LHCN-M2 (cell line): ENCODE measurements at places on chromosomes 6 and 20. TPM values are rescaled to one million over a fixed set of nuclear protein-coding genes. Genes with fewer than 3 reads are reported as not detected.

Gene FRS3
- 3.3 and 3.4 TPM in 2 replicates for total RNA-seq

Gene OPRL1
- 0.92 and 1.2 TPM in 2 replicates for total RNA-seq

Gene BHLHE23
- total RNA-seq: not detected in 2 replicates

Gene FOXQ1
- 0.17 and 0.58 TPM in 2 replicates for total RNA-seq

Gene RIMS4
- not detected in 2 replicates for total RNA-seq

DNA sequence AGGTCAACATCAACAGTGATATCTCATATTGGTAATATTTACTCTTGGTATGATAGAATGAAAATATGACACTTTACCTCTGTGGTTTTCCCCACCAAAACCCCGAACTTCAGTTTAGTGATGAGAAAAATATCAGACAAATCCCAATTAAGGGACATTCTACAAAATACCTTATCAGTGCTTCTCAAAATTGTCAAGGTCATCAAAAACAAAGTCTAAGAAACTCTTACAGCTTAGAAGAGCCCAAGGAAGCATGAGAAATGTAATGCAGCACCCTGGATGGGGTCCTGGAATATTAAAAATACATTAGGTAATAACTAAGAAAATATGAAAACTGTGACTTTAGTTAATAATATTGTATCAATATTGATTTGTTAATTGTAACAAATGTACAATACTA is 148.3 kb upstream of the TFAP2D start:
- DNase-seq: no peak

GRCh38 chr20:44455126-44455525 is 20.5 kb upstream of the TTPAL start:
- DNase-seq: no peak

DNA sequence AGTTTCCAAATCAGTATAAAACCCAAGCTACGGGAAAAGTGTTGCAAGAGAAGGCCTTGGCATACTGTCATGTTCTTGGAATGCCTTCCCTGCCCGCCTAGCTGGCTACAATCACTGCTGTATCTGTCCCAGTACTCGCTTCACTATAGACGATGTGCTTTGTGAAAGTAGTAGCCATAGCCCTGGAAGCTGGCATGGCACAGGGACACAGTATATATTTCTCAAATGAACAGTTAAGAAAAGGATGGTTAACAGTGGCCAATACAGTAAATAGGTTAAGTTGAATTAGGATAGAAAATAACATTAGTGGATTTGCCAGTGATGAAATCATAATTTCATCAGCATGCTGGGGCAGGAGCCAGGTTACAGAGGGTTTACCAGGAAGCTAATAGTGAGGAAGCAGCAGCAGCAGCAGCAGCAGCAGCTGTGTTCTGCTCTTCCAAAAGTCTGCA is 499.3 kb downstream of the CDKAL1 start:
- DNase-seq: peak; percentile 70

DNA sequence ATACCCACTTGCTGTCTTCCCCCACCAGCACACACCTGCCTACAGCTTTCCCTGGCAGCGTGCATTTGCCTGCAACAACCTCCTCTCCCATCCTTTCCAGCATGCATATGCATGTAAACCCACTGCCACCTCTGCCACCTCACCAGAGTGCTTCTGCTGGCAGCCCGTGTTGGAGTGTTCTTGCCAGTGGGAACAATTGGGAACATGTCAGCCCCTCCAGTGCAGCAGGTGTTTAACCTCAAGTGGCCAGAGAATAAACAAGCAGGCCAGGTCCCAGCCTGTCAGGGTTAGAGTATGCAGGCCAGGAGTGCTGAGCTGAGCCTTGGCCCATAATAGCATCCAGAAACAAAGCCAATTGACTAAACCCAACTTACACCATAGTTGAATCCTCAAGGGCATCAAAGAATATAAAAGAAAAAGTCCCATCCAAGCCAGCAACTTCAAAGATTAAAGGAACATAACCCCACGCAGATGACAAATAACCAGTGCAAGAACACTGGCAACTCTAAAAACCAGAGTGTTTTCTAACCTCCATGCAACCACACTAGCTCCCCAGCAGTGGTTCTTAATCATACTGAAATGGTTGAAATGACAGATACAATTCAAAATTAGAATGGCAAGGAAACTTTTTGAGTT is 1212.1 kb upstream of the CITED2 start:
- no peak for DNase-seq

DNA sequence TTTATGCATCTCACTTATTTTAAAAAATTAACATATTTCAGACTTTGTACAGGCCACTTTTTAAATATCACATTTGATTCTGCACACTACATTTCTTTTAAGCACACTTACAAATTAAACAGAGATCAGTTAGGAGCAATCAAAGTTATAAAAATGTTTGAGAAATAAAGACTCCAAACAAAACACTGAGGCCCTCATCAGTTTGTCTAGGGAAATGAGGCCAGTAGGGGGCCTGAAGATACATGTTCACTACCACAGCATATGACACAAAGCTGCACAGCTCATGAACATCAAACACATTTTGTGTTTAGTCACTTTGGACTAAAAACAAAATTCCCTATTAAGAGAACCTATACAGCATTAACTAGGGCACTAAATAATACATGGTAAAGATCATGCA is 180.5 kb downstream of the PDE7B start:
- DNase-seq: peak; percentile 54

GRCh38 chr6:54718541-54719023 is 128.0 kb upstream of the FAM83B start:
- DNase-seq: no peak
